ENCODE measurements at places on chromosomes 2 and 18.

- no peak for DNase-seq
Measured at GRCh38 chr2:45585267-45585861, 25.7 kb downstream of the SRBD1 start.

GRCh38 chr2:181847702-181848101 is 43.8 kb upstream of the ITPRID2 start:
- no peak for DNase-seq

GRCh38 chr2:39852831-39853230 is 73.8 kb upstream of the THUMPD2 start:
- no peak for DNase-seq

DNA sequence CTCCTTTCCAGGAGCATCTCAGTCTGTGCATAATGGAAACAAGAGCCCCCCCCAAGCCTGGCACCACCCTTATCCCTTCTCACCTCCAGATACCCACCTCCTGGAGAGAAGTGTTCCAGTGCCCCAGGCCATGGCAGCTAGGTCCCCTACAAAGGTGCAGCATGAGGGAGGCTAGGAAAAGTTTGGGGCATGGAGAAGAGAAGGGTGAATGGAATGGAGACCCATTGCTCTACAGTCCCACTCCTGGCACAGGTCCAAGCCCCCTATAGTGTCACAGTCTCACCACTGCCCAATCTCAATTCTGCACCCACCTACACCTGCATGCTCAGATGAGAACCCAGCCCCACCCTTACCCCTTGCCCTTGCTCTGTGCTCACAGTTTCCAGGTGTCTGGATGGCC is 897 bp downstream of the SLC23A3 start:
- DNase-seq = no peak

DNA sequence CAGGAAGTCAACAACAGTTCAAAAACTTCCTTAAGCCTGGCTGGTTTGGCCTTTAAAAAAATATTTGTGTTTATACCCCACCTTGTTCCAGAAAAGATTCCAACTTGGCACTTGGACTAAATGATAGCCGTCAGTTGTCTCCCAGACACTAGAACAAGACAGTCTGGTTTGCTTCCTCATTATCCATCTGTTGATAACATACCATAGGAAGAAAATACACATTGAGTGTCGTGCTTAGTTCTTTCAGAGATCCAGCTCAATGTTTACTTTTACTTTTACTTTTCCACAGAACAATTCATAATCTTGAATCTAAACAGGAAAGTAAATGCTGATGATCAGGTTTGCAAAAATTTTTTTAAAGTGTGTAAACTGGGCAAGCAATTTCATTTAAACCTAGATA is 2.4 kb upstream of the VPS54 start:
- DNase-seq = no peak

All from stimulated activated naive CD4-positive, alpha-beta T cell treated with Interleukin-2 at 50 U/mL for 16 hours (primary cell).